AG08395 (cell line): ENCODE measurements at places on chromosomes 4 and X.

DNA sequence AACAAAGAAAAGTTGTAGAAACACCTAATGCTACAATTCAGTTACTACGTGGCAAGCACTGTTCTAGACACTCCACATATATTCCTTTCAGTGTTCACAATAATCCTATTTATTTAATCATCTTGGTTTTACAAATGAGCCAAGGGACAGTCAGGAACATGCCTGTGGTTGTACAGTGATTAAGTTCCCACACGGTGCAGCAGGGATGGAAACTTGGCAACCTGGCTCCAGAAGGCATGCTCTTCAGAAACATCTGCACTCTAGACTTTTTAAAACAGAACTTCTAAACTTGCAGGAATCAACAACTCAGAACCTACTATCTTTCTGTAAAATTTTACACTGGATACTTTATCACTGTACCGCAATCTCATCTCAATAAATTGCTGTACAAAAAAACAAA, 32.1 kb downstream of the TAPT1 start:
- DNase-seq = peak; percentile 38

- DNase-seq = peak; percentile 17
Measured at GRCh38 chr4:159946983-159947615, 844.2 kb downstream of the RAPGEF2 start.

DNA sequence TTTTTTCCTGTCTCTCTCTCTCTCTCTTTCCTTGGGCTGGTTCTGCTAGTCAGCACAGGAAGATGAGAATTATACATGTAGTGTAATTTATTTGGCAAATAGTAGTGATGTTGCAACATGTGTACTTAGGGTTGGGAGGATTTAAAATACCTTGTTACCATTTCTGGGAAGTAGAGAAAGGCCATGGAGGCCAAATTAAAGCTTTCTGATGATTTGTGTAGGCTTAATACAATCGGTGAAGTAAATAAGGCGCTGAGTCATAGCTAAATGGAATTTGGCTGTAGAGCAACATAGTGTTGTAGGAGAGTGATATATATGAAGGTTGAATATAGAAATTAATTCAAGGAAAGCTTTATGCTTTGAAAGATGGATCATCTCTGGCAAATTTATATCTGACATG, 295.3 kb downstream of the GRID2 start:
- DNase-seq = no peak

DNA sequence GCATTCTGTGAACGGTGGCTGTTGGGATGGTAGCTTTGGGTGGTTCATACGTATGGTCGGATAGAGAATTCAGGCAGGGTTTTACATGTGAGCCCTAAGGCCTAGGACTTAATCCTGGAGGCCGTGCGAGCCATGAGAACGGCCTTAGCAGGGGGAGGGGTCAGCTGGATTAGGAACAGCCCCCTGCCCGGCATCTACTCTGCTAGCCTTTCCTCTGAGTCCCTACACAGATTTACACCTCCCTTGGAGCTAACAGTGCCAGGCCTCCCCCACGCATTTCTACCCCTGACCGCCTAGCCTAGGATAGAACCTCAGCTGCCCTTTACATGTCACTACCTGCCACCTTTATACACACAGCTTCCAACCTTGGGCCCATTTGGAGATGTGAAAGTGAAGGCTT, 7.1 kb downstream of the PRAF2 start:
- DNase-seq = no peak

- no peak for DNase-seq
Measured at GRCh38 chr4:45102716-45103115, 376.4 kb upstream of the GNPDA2 start.

DNA sequence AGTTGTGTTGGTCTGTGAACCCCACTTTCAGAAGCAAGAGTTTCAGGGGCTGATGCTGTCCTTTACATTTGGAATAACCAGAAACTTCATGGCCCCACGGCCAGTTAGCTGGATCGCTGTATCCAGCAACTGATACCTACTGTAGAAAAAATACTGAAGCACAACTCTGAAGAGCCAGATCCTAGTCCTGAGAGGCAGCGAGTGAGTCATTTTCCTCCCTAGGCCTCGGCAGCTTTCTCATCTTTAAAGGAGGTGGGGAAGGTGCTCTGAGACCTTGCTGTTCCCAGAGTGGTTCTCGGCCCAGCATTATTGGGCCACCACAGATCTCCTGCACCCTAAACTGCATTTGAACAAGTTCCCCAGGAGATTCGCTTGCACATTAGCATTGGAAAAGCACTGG, 63.2 kb downstream of the NHS start:
- DNase-seq = no peak

DNA sequence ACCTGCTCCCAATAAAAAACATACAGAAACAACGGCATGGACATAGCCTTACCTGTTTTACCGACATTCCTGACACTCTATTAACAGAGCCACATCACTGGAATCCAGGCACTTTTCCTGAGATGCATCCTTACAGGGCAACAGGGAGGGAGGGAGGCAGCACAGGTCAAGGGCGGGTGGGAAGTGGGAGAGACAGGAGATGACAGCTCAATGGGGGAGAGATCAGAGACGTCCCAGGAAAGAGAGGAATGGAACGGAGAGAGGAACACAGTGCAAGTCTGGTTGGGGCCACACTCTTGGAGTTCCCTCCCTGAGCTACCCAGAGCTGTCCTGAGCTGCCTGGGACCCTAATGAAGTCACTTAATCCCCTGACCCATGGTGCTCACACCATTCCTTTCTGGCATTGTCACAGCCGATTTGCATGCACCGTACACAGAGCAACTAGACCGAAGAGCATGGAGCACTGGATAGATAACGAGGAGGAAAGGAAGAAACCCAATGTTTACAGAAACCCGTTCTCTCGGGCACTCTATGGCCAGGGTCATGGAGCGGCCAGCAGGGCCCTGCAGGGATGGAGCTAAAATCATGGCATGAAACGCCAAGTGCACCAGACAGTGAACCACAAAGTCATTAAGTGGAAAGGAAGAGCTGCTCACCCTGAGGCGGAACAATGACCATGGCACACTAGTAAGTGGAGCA, 93.1 kb downstream of the NSUN7 start:
- no peak for DNase-seq

- DNase-seq = peak; percentile 78
Measured at GRCh38 chr4:80237992-80238391, 28.5 kb upstream of the FGF5 start.

- DNase-seq = peak; percentile 54
Measured at GRCh38 chr4:151541389-151542071, 132.6 kb downstream of the FHIP1A start.

DNA sequence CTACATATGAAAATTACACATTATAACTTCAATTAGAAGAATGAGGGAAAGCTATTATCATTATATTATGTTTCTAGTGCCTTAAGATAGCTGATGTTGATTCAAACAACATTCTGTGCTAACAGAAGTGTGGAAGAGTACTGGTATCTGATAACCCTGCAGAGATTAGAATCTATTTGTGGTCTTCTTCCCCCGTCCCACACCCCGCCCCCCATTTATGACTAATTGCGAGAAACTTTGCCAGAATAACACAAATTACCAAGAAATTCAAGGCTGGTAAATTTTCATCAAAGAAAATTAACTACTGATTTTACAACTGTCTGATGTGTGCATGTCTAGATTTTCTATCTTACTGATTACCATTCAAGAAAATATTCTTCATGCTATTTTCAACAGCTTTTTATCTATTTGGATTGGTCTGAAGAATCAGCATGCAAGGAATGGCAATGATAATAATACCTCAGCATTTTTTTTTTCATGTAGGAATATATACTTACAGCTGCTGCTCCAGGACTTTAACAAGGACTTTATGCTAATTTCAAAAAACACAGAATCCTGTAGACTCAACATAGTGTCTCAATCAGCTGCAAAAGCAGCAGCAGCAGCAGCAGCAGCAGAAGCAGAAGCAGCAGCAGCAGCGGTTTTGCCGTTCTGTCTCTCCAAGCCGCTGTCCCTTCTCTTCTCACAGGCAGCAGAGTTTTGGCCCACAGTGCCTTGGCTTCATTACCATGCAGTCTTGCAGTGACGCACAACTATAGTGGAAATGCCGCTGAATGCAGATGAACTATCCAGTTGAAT, 126.7 kb downstream of the FRYL start:
- DNase-seq = peak; percentile 10
